ENCODE measurements at places on chromosomes 12 and 14. TPM values are rescaled to one million over a fixed set of nuclear protein-coding genes. Genes with fewer than 3 reads are reported as not detected.

- no peak for DNase-seq
Measured at GRCh38 chr14:68843471-68844209, 50.8 kb upstream of the ZFP36L1 start.

DNA sequence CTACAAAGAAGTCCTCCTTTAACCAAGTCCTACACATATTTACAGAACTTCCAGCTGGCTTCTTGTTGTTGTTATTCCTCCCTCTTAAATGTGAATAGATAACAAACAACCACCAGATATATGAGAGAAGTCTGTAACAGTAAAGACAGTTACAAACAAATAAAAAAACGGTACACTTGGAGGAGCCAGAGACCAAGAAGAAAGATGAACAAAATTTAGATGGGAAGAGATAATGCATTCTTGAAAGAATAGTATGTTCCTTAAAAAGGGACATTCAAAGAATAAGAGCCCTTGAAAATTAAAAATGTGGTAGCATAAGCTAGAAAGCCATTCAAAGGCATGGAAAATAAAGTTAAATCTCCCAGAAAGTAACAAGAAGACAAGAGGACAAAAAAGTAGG is 25.9 kb downstream of the SLCO1A2 start:
- no peak for DNase-seq

DNA sequence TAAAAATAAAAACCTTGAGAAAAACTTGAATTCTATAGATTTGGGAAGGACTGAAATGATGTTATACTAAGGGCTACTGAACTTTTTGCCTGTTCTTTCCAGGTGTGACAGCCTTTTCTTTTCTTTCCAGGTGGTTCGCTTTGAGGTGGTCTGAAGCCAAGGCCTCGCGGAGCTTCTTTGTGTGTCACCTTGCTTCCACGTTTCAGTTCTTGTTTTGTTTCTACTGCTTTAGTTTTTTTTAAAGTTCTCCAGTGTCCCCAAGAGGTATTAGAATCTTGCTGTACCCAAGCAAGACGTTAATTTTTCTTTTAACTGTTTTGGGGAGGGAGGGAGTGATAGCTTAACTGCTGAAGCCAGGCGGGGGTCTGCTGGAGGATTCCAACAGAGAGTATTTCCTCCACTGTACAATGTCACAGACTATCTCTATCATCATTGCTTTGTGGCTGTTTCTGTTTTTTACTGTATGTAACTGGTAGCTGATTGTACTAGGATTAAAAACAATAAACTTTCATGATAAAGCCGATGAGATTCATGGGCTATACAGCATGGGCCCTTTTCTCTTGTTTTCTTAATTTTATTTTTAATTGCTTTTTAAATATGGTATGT is 40.2 kb downstream of the PROX2 start:
- no peak for DNase-seq

DNA sequence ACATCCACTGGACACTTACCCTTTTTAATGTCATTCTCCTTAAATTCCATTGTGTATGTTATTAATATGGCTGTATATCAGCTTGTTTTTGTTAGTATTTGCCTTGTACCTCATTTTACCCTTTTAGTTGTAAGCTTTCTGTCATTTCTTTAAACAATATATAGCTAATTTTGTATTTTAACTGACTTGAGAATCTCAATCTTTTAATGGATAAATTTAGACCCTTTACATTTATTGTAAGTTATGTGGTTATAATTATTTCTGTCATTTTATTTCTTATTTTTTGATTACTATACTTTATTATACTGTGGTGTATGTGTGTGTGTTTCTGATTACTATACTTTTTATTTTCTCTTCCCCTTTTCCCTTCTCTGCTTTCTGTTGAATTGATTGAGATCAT is 159.0 kb upstream of the LHX5 start:
- no peak for DNase-seq

DNA sequence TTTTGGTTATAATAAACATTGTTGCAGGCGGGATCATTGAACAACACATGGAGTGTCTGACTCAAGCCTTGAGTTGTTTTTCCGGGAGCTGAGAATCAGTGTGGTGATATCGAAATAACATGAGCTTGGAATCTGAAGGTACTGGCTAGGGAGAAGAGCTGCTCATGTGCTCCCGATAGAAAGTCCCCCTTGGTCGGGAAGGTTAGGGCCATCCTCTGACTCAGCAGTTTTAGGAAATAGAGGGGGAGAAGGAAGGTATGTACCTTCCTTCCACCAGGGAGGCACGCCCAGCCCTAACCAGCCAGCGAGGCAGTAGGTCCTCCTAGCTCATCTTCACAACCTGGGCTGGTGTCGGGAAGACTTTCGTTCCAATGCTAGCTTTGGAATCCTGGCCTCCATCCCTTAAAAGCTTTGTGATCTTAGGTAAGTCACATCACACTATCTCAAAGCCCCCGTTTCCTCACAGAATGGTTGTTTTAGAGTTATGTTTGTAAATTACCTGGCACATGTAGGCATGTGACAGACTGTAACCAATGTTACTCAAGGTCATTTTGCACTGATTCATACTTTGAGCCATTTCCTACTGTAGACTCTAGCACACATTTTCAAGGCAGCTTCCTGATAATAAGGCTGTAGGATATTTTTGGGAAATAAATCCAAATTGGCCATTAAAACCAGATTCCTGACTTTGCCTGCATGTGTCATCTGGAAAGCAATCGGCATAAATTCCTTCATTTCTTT is 1.9 kb upstream of the RAB35 start:
- peak; percentile 48 for DNase-seq

The APOF gene
- total RNA-seq, result not detected

The KRT85 gene
- not detected for total RNA-seq

The KCNH5 gene
- not detected for total RNA-seq
